Uterine smooth muscle cell (primary cell): ENCODE measurements at places on chromosomes 4 and X. TPM values are rescaled to one million over a fixed set of nuclear protein-coding genes. Genes with fewer than 3 reads are reported as not detected.

The SNCA gene
- total RNA-seq: 21.2 and 43.2 TPM in 2 replicates

The SPACA5 gene
- not detected in 2 replicates for total RNA-seq

The GSX2 gene
- 0.12 TPM in 1 of 2 replicates, not detected in the other for total RNA-seq

The ANOS1 gene
- total RNA-seq: 7.9 and 12.5 TPM in 2 replicates

The DCLK2 gene
- total RNA-seq: 10.3 and 14.1 TPM in 2 replicates

The TMEM255A gene
- not detected in 2 replicates for total RNA-seq

The APELA gene
- not detected in 2 replicates for total RNA-seq

The TLR2 gene
- total RNA-seq: 0.44 and 0.62 TPM in 2 replicates

The FAM9C gene
- 0.12 TPM in 1 of 2 replicates, not detected in the other for total RNA-seq

The PASD1 gene
- total RNA-seq: not detected in 2 replicates

The SOX3 gene
- not detected in 2 replicates for total RNA-seq

The MAGEB1 gene
- total RNA-seq: not detected in 2 replicates
